AML-193 (cell line): ENCODE measurements at places on chromosomes 3 and 15.

DNA sequence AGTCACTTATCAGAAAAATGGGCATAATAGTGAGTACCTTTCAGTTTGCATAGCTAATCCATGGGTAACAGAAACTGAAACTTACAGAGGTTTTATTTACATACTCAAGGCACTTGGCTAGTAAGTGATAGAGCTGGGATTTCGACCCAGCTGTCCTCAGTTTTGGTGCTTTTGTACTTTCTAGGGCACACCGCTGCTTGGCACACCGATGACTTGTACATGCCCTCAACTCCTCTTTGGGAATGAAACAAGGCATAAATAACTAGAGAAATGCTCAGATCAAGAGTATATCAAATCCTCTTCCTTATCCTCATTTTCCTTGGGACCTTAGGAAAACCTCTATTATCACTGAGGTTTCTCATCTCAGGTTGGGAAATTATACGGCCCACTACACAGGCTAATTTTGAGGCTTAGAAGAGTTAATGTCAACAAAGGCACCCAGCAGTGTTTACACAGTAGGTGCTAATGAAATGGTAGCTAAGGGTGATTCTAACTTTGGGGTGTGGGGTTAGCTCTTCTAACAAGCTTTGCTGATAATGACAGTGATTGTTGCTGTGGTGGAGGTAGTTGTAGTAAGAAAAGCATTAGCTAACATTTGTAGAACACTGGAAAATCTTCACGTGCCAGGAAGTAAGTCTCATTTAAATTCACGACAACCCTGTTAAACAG, 20.3 kb upstream of the DGKG start:
- no peak for DNase-seq

DNA sequence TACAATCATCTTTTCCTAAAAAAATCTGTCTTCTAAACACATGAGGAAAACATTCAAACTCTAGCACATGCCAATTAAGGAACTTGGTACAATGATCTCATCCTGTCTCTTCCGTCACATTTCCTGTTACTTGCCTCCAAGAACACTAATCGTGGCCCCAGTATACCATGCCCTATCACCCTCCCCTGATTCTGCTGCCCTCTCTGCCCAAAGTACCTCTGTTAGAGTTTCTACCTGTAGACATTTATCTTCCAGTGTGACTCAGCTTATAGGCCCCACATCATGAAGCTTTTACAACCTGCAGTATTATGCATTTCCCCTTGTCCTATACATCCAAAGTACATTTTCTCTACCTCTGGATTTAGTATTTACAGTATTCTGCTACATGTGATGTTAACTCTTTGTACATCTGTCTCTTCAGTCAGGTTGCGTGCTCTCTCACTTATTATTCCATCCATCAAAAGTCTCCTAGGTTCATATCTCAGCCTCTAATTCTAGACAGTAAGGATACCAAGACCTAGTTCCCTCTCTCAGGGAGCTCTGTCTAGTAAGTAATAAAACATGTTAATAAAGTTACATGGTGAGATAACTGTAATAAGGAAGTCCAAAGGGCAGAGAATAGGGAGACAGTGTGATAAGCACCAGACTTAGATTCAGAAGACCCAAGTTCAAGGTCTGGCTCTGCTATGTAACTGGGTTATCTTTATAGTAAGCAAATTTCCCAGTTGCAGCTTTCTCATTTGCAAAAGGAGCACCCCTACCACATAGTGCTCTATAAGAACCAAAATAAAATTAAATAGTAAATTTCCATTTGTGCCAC, 8.9 kb upstream of the SEMA6D start:
- no peak for DNase-seq

DNA sequence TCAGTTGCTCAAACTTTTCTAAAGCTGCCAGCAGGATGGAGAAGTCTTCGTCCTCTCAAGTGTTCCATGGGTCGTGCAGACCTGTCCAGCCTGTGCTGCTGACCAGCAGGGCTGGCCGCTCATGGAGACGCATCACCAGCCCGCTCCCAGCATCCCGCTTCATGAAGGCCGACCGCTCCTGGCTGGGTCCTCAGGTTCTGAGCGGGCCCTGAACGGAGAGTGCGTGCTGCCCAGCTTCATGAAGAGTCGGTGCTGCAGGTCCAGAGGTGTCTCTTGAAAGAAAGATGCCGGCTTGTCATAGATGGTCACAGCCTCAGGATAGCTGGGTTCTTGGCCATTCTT, 75.8 kb upstream of the KCNAB1 start:
- no peak for DNase-seq

GRCh38 chr3:12891985-12892839, 50.8 kb upstream of the RPL32 start:
- DNase-seq: peak; percentile 67

DNA sequence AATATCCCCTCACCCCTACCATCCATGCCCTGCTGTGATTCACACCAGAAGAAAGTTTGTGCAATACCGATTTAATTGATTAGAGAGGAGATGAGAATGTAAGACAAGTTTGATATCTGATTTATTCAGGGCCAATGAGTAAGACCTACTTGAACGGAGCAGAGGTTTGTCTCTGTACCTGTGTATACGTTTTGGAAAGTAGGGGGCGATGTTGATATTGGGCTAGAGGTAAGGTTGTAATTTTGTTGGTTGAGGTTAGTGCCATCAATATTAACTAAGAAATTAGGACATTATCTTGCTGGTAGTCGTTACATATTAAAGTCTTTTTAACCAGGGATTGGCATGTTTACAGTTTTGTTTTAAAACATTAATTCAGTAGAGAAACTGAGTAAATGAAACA, 20.5 kb downstream of the EAF2 start:
- no peak for DNase-seq

- DNase-seq: peak; percentile 36
Observed at GRCh38 chr15:59388670-59389069, 16.0 kb upstream of the MYO1E start.

- DNase-seq: no peak
Observed at GRCh38 chr3:116000311-116000710, 377.0 kb downstream of the GAP43 start.

DNA sequence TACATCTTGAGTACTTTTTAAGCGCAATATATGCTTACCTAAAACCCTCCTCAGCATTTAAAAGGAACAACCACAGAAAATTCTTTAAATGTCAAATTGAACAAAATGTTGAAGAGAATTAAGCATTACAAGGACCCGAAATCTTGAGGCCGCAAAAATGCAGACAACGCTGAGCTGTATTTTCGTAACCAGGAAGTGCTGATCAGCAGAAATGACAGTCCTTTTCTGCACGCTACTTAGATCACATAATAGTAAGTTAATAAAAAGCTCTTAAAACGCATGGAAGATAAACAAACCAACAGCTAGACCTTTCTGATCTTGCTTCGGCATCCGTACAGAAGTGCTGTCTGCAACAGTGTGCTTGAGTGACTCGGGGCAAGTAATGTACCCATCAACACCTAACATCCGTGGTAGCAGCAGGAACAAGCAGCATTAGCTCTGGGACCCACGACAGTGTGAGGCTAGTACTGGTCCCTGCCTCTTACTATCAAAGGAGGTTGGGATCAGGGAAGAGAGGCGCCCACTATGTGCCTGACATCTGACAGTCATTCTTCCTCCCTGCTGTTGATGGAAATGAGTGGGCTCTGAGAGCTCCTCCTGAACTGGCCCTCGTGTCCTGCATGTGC, 1.8 kb upstream of the SSUH2 start:
- no peak for DNase-seq

- DNase-seq: no peak
Observed at GRCh38 chr15:99556011-99556410, 9.8 kb upstream of the MEF2A start.

DNA sequence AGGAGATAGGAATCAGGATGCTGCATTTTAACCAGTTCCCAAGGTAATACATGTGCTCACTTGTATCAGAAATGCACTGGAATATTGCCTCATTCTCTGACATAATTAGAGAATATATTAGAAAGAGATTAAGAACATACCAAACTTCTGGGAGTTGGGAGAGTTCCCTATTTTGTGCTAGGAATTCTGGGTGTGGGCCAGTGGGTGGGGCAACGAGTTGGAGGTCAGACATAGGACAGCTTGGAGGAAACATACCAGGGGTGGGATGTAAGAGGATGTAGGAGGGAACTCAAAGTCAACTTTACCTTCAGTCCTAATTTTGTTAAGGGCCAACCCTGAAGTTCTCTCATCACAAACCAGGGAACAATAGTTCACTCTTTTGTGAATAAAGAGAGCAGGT, 83.6 kb downstream of the SLC7A14 start:
- no peak for DNase-seq

DNA sequence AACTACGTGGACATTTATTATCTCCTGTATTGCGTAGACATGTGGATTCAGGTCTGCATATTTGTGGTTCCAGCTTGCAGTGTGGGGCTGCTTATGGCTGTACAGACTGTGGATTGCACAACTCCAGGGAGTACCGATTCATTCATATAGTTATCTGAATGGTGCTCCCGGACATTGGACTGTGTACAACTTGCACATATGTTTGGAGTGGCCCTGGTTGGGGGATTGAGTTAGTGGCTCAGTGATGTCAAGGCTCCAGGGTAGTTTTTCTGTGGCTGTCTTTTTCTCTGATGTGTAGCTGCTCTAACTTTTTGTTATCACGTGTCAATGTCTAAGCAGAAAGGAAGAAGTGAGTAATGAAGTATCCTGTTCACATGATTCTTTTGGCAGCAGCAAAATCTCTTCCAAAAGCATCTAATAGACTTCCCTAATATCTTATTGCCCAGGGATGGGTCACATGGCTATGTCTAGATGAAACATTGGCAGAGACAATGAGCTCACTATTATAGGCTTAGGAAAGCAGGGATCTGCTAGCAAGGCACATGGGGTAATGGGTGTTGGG, 15.8 kb downstream of the ST3GAL6 start:
- peak; percentile 89 for DNase-seq

DNA sequence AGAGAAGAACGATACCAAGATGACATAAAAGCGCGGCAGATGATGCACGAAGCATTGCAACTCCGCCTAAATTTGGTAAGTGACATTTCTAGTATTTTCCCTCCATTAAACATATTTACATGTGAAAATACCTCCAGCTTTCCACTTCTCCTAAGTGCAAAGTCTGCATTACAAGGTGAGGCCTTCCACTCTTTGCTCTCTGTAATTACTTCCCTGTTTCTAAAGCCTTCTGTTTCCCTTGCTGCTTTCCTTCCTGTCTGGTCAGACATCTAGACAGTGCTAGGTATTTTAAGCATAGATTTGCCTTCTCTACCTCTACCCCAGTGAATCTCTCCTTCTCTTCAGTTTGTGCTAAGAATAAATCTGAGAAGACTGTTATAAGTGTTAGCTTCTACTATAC, 1.9 kb downstream of the P2RY12 start:
- peak; percentile 81 for DNase-seq

DNA sequence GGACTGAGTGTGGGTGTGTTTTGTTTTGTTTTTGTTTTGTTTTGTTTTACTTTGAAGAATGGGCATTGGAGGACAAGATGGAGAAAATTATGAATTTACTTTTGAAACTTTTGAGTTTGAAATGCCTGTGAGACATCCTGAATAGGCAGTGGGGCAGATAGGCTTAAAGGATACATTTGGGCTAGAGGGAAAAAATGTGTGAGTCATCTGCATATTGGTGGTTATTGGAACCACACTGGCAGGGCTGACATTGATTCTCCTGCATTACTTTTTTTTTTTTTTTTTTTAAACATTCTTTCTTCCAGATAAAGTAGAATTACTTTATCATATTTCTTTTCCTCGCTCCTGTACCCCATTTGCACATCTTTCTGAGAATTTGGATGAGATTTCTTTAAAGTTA, 56.1 kb downstream of the CALML4 start:
- DNase-seq: no peak

DNA sequence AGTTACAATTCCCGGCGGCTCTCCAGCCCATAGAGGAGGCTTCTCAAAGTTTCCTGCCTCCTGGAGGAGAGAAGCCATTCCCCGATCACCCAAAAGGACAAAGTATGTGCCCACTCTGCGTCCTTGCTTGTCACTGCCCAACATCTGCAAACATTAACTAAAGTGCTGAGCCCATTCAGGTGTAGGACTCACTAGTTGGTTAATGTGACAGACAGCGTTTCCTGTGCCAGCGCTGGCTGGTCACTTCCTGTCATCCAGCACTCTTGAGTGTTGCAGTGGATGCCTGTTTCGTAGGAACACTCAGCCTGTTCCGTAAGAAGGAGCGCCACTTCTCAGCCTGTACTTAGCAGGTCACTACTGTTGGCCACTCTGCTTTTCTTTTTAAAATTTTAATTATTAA, 100.3 kb downstream of the APBA2 start:
- DNase-seq: no peak

GRCh38 chr3:184651904-184652303, 60.0 kb downstream of the MAGEF1 start:
- no peak for DNase-seq

DNA sequence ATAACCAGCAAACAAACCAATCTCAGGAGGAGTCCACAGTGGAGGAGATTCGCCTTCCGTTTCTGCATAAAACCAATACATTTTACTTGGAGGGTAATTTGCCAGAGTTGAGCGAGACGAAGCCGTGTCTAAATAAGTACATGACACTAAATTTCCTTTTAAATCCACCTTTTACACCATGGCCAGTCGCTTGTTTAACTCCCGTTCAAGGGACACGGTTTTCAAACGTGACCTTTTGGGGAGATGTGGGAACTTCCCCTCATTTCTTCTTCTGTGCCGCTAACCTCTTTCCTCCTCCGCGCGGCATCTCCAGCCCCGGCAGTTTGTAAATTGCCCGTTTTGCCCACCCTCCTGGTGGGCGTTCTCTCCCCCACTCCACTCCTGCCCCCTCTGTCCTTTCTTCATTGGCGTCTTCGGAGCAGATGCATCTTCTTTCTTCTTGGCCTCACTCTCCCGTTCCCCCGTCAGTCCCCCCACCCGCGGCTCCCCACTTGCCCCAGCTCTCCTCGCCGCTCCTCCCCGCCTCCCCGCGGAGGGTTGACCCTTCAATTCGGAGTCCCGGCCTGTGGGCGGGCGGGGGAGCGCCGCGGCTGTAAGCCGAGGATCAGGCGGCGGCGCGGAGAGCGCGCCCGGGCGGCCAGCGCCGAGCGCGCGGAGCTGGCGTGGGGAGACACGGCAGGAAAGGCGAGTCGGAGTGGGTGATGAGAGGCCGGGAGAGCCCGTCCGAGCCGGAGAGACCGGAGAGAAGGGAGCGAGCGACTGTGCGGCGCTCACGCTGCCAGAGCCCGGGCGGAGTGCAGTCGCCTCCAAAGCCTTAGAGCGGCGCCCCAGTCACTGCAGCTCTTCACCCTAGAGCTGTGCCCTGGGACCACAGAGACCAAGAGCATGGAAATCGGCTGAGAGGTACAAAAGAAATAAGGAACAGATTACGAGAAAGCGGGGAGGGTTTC, at the start of gene NLGN1:
TSS of gene NLGN1 (plus strand) at position 584 of the 950 bp plus-strand sequence.
- no peak for DNase-seq

GRCh38 chr3:162932503-162932902, 1435.9 kb downstream of the OTOL1 start:
- no peak for DNase-seq
